ENCODE measurements at places on chromosomes 7 and 10.

GRCh38 chr7:131268906-131269305 lies 58.8 kb upstream of the MKLN1 start:
- DNase-seq, result no peak

GRCh38 chr10:112282086-112282485 lies 1.1 kb upstream of the TECTB start:
- peak; percentile 39 for DNase-seq

DNA sequence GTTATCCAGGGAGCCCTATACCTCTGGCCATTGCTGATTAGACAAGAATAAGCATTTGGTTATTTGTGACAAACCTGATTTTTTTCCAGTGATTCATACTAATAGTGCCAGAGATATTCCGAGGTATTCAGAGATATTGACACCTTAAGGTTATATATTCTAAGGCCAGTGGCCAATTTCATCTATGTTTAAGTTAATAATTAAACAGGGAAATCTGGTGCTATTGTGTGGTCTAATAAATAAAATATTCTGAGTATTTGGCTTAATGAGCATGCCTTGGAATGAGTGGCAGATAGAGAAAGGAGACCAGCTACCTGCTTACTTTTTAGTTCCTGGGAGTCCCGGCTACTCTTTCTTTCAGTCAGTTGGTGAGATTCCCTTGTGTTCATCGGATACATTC lies 38.6 kb upstream of the MEOX2 start:
- DNase-seq, result no peak

GRCh38 chr10:100554902-100555301 lies 19.2 kb downstream of the HIF1AN start:
- DNase-seq, result no peak

DNA sequence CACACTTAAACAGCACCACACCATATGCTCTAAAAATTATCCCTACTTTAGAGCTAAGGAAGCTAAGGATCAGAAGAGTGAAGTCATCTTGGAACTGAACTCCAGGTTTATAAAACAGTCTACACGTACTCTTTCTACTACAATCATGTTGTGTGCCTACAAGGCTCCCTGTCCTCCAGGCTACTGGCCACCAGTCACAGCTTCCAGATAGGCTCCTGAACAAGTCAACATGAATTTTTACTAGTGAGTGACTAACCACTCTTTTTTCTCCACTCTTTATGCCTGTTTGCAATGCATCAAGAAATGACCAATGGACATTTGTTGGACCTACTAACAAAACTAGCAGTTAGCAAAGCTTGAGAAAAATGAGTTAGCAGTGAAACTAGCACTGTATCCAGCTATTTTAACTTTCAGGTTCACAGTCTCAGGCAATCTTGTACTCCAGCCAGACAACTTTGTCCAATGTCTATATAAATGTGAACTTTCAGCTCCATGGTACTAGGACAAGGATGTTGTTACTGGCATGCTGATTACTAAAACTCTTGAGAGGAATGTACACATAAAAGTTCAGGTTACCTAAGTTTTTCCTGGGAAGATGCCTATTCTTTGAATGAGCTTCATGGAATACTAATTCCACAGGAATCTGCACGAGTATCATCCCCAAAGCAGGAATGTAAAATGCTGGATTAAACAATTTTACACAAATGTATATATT lies 180.0 kb downstream of the BTAF1 start:
- no peak for DNase-seq

- DNase-seq, result no peak
These were observed 12.9 kb upstream of the BMS1 start for GRCh38 chr10:42769673-42770072.

- no peak for DNase-seq
These were observed 189.6 kb upstream of the NRP1 start for GRCh38 chr10:33524041-33524440.

DNA sequence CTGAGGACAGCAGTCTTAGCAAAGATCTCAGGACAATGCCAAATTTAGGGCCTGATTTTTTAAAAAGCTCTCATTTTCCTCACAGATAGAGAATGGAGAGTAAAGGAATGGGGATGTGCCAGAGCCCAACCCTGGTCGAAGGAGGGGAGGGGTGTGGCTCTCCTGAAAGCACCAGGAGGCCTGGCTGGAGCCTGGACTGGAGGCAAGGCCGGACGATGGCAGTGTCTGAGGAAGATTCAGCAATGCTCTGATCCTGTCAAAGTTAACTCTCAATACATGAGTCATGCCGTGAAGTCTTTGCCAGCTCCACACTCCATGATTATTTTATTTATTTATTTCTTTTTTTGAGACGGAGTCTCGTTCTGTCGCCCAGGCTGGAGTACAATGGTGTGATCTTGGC lies 108.3 kb downstream of the UPF2 start:
- DNase-seq, result peak; percentile 27

All from choroid plexus epithelial cell (primary cell).